ENCODE measurements at places on chromosomes 3 and 15. TPM values are rescaled to one million over a fixed set of nuclear protein-coding genes. Genes with fewer than 3 reads are reported as not detected.
A peak's percentile ranks its signal among the peaks of the same experiment; 100 is the strongest.

DNA sequence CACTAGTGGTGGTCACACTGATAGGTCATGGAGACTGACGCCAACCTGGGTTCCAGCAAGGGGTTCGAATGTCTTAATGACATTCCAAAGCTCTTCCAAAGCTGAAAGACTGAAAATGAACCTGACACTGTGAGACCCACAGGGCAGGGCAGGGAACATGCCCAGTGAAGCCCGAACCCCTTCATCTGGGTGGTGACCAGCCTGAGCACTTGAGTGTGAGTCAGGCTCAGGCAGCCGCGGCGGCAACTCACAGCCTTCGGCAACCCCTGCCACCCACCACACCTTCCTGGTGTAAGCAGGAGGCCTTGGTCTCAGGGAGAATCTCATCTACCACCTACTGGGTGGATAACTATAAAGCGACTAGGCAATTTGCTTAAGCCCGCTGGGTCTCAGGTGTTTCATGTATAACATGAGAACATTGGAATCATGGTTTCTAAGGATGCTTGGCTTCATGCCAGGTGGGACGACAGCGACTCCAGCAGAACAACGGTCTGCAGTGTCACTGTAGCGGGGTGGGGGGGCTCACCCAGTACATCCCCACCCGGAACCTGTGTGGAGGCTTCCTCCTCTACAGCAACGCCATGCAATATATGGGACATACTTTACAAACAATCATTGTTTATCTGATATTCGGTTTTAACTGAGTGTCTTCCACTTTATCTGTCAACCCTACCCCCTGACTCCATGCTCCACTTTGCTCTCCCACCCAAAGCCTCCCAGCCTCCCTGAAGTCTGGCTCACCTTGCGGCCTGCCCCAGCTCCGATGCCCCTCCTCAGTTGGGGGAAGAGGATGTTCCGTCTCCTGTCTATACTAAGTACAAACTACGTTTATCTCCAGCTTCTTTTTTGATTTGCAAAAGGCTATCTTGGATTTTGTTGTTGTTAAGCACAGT is 125.0 kb upstream of the MEF2A start:
- DNase-seq: no peak

Gene SEC22C
- total RNA-seq: 35.1 TPM

- DNase-seq: no peak
Observed at GRCh38 chr3:81692766-81693165, 68.7 kb downstream of the GBE1 start.

- DNase-seq: no peak
Observed at GRCh38 chr3:115227461-115227860, 80.4 kb upstream of the ZBTB20 start.

DNA sequence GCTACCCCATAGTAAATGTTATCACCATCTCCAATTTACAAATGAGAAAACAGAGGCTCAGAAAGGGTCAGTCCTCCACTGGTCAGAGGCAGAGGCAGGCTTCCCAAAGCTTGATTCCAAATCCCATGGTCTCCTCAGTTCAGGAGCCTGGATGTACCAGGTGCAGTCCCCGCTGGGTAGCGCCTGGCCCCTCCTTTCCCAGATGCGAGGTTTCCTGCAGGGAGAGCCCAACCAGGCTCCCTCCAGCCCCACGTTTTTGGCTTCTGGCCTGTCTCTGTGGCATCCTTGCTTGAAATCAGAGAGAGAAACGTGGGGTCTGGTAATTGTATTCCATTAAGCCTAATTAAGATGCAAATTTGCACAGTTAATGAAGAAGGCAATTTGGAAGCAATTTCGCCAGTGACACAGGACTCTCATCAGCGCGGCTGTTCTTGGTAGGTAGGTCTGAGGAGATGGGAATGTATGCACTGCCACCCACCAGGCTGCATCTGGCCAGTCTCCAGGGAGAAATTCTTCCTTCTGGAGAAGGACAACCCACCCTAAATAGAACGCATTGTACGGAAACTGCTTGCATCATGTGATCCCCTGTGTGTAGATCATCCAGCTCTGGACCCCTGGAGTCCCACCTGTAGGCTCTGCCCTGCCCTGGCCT is 50.5 kb downstream of the HRH1 start:
- DNase-seq: no peak

DNA sequence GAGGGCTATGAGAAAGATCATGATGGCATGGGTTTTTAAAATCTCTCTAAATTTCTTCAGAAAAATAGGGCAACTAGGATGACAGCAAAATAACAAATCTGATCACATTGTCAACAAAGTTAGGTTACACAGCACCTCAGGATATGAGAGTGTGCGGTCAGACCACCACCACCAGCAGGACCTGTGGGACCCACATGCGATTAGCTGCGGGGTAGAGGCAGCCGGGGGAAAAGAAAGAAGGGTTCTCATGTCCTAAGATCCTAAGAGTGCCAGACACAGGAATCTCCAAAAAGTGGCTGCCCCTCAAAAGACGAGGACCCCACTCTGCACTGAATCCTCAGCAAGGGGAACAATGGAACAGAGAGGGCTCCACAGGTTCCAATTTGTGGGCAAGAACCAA is 15.6 kb downstream of the CHRNA3 start:
- no peak for DNase-seq

Gene EXD1
- total RNA-seq: 0.15 TPM

- no peak for DNase-seq
Observed at GRCh38 chr3:103617961-103618360, 1183.1 kb downstream of the ZPLD1 start.

DNA sequence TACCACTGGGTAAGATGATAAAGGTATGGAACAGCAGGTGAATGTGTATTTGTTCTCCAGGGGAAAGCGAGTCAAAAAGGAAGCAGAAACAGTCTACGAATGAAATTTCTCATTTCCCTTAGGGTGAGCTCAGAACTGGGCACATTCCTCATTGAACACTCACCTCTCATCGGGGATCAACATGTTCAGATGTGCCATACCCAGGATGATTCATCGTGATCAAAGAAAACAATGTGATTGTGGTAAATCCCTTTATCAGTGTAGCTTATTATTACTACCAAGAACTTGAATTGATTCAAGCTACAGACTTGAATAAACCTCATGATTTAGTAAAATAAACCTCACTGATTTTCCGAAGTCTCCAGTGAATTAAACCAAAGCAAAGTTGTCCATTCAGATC is 72.1 kb downstream of the GJD2 start:
- DNase-seq: no peak

- DNase-seq: no peak
Observed at GRCh38 chr3:192850451-192850981, 67.1 kb downstream of the MB21D2 start.

Gene CPN2
- total RNA-seq: not detected

DNA sequence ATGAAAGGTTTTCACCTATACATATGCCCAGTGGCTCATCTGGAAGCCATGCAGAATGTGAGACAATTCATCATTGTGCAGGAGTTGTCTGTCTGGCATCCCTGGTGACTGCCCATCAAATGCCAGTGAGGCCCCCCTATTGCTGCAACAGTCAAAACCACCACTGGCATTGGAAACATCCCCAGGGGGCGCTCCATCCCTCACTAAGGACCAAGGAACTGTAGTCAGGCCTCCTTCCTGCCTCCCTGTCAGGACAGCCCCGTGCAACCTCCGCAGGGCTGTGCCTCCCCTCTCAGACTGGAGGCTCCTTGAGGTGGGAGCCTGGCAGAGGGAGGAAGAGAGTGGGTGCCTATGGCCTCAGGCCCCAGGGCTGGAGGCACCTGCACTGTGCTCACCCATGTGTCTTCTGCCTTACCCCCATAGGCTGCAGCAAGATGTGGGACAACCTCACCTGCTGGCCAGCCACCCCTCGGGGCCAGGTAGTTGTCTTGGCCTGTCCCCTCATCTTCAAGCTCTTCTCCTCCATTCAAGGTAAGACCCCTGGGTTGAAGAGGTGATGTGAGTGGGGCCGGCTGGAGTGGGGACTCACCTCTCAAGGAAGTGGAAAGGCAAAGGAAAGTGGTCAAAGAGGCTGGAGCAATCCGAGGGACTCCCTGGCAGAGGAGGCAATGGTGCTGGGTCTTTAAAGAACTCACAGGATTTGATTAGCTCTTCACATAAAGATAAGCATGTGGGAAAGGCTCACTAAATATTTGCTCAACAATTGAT is 16.5 kb downstream of the VIPR1 start:
- no peak for DNase-seq

Gene CCR1
- 39.5 TPM for total RNA-seq

- no peak for DNase-seq
Observed at GRCh38 chr15:74696808-74697207, 984 bp upstream of the EDC3 start.

- DNase-seq: no peak
Observed at GRCh38 chr3:114427285-114428043, 133.6 kb downstream of the TIGIT start.

DNA sequence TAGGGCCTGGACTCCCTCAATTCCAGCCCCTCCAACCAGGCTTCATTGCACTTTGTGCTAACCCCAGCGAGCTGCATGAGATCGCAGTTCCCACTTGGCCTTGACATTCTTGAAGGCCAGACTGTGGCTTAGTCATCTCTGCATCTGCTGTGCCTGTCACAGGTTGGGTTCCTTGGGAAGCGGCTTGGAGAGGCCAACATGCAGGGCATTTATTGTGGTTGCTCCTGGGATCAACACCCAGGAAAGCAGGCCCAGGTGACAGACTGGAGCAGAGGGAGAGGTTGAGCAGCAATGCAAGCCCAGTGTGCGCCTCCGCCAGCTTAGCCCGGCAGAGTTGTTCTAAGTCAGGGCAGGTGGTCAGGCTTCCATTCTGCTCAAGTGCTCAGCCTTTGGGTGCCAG is 10.5 kb downstream of the ABCF3 start:
- no peak for DNase-seq

Gene ISLR2
- total RNA-seq: 0.31 TPM

- peak; percentile 49 for DNase-seq
Observed at GRCh38 chr15:99306694-99307338, 55.5 kb downstream of the LRRC28 start.

DNA sequence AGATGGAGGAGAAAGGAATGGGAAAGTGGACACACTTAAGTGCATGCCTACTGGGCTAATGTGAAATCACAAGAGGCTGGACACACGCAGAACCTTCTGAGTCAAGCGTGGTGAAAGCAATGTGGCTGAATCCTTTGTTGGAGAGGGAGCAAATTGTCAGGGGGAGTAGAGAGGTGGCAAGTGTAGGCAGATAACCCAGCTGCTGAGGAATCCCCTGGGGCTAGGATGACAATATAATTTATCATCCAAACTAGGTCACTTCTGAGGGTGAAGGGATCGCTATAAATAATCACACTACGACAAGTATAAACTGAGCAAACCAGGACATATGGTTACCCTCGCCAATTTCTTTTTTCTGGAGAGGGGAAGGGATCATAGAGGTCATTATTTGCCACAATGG is 28.7 kb downstream of the TAMM41 start:
- no peak for DNase-seq

Gene C3orf85
- not detected for total RNA-seq

DNA sequence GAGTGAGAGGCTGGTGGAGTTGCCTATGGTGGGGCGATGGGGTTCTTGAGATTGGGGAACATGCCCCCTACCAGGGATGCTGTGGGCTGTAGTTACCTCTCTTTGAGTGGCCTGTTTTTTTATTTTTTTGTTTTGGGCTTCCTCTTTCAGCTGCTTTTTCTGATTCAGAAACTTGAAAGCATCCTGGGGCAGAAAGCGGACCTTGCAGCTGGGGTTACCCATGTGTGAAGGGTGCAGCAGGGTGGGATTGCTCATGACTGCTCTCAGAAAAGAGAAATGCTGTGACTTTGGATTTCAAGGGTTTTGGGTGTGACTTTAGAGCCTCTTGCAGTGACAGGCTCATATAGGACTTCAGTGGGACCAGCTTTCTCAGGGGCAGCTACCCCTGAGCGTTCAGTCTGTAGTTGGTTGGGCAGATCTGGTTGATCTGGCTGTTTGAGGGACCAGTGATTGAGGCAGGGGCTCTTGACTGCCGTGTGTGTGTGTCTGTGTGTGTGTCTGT is 1.8 kb downstream of the LIMD1 start:
- no peak for DNase-seq

Gene MRPL3
- 64.9 TPM for total RNA-seq

- DNase-seq: no peak
Observed at GRCh38 chr3:193793123-193793522, 200.1 kb downstream of the OPA1 start.

GRCh38 chr15:92327033-92327432 is 66.6 kb upstream of the ST8SIA2 start:
- DNase-seq: no peak

Gene SH2D7
- 0.25 TPM for total RNA-seq

- DNase-seq: no peak
Observed at GRCh38 chr3:194945508-194945907, 259.8 kb downstream of the FAM43A start.

- no peak for DNase-seq
Observed at GRCh38 chr3:94520364-94520763, 457.5 kb downstream of the NSUN3 start.

Gene SMCO1
- not detected for total RNA-seq

Gene METTL6
- 35.4 TPM for total RNA-seq

DNA sequence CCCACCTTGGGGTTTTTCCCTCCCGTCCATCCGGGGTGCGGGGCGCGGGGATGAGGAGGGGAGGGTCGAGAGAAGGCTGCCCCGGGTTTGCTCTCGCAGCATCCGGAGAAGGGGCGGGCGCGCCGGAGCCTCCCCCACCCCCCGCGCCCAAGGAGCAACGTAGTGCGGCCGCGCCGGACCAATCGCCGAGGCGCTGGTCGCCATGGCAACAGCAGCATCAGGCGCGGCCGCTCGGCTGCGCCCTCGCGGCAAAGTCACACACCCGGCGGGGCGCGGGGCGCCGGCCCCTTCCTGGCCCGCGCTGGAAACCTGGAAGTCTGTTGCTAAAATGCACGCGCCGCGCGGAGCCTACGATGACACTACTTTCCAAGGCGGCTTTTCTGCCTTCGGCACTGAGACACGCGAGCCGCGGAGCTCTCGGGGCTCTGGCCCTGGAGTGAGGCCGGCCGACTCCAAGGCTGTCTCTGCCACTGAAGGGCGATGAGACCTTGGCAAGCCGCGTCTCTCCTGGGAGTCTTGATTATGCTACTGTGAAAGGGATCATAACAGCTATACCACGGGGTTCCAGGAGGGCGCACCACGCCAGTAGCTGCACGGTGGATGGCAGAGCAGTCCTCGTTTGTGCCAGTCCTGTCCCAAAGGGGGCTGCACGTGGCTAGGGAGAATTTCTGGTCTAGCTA is at the start of gene IQSEC1:
Gene IQSEC1, minus strand, starts transcription at position 104 of the 680 bp plus-strand sequence. CDS start 415 bp downstream, outside the sequence.
- DNase-seq: peak; percentile 62

GRCh38 chr3:95474338-95474737 is 1340.1 kb upstream of the EPHA6 start:
- DNase-seq: no peak

All from lung (tissue), 17 donors.